ENCODE measurements at places on chromosomes 16 and 17. TPM values are rescaled to one million over a fixed set of nuclear protein-coding genes. Genes with fewer than 3 reads are reported as not detected.

PDPR gene
- 16.1 TPM for total RNA-seq

C16orf92 gene
- total RNA-seq = not detected

MRPL38 gene
- total RNA-seq = 26.8 TPM

PSMB10 gene
- 111 TPM for total RNA-seq

CYGB gene
- total RNA-seq = 86.2 TPM

RTN4RL1 gene
- total RNA-seq = 0.47 TPM

CEP20 gene
- total RNA-seq = 24.3 TPM

GABARAP gene
- total RNA-seq = 205 TPM

P2RX5 gene
- total RNA-seq = 0.43 TPM

POLR2A gene
- 107 TPM for total RNA-seq

PRSS53 gene
- total RNA-seq = 1.4 TPM

GTF3C1 gene
- 79.9 TPM for total RNA-seq

ABCA3 gene
- 0.26 TPM for total RNA-seq

SLC9A5 gene
- total RNA-seq = 2.2 TPM

DPEP1 gene
- 0.26 TPM for total RNA-seq

ROGDI gene
- total RNA-seq = 14.9 TPM

CDH8 gene
- total RNA-seq = not detected

MYH2 gene
- total RNA-seq = not detected

INCA1 gene
- total RNA-seq = 0.09 TPM

MEOX1 gene
- total RNA-seq = 0.16 TPM

CTRB2 gene
- not detected for total RNA-seq

RAC3 gene
- total RNA-seq = 5.4 TPM

TMC5 gene
- total RNA-seq = not detected

SYT17 gene
- total RNA-seq = 0.47 TPM

TBKBP1 gene
- total RNA-seq = 8.7 TPM

NMT1 gene
- 55.5 TPM for total RNA-seq

KRT36 gene
- total RNA-seq = not detected

RASD1 gene
- 0.79 TPM for total RNA-seq

KRTAP9-7 gene
- not detected for total RNA-seq

SAMD14 gene
- 1.6 TPM for total RNA-seq

HBA2 gene
- total RNA-seq = not detected

LRRC37A gene
- 1.7 TPM for total RNA-seq

TNFRSF17 gene
- not detected for total RNA-seq

MYH1 gene
- not detected for total RNA-seq

CD300A gene
- total RNA-seq = not detected

ALOX12B gene
- not detected for total RNA-seq

SLC7A6OS gene
- 15.4 TPM for total RNA-seq

All from bronchial smooth muscle cell (primary cell).